DMS153 (cell line): ENCODE measurements at places on chromosomes 16 and 17.

DNA sequence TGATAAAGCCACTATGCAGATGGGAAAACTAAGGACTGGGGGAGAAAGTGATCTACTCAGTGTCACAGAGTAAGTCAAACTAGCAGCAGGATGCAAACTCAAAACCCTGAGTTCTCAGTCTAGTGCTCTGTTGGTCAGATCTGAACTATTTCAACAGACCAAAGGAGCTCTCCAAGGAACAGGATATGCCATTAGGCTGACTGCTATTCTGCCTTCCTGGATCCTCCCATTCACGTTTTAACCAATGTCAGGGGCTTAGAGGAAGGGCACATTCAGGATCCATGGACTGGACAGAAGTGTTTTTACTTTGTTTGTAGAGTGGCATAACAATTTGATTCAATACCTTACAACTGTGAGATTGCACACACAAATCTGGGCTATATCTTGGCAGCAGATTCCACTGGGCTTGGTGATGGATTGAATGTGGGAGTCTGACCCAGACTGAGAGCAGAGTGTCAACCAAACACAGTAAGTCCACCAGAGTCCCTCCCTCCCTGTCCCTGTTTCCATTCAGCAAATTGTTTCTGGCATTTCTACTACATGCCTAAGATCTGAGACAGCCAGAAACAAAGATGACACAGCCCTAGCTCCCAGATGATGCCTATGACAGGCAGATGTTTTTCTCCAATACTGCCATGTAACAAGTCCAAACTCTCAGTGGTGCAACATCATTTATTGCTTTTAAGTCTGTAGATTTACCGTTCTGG, 337.8 kb upstream of the CDH5 start:
- DNase-seq, result no peak

DNA sequence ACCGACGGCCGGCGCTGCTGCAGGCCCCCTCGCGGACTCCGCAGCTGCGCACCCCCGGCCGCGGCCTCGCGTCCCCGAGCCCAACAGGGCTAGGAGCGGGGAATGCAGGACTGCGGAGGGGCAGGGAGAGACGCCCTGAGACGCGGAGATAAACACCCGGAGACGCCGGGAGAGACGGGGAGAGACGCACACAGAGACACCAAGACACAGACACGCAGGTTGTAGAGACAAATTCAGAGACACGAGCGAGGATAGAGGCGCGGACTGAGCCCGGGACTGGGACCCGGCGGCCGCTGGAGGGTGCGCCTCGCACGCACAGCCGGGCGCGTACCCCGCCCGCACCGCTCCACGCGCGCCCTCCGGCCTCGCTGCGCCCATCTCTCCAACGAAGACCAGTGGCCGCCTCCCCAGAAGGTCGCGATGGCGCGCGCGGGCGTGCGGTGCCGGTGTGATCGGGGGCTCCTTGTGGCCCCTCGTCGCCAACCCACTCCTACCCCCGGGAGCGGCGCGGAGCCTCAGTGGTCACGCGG, 902 bp downstream of the STAC2 start:
- no peak for DNase-seq

- DNase-seq, result no peak
Measured at GRCh38 chr16:67192781-67193361, 916 bp downstream of the E2F4 start.

DNA sequence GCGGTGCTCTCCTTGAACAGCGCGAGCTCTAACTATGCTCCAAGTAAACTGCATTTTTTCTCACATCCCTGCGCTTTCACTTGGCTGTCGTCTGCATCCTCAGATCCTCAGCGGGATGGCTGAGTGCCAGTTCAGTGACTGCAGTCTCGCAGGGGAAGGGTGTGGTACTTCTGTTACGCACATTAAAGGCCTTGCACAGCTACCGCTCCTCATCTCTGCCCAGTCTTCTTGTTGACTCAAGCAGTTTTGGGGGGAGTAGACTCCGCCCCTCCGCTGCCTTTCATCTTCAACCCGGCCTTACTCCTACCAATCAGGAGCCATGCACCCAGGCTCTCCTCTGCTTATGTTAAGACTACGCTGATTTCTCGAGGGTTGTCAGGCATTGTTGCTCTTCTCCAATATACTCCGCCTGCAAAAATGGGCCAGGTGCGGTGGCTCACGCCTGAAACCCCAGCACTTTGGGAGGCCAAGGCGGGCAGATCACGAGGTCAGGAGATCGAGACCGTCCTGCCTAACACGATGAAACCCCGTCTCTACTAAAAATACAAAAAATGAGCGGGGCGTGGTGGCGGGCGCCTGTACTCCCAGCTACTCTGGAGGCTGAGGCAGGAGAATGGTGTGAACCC, 10.0 kb downstream of the ATP5PD start:
- peak; percentile 70 for DNase-seq

DNA sequence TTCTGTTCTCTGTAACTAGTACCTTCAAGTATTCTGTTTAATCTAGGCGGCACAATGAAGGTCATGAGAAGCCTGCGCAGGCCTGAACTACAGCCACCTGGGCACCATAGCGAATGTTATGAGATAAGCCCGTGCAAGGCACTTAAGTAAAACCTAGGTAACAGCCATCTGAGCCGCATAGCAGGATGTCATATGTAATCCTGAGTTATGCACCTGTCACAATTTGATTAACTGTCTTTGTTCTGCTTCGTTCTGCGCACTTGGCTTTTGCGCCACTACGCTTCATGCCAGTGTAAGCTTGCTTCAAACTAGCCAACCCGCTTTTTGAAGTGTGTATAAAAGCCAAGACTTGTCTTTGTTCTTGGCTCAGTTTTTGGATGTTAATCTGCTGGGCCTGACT, 449.8 kb downstream of the KCNJ18 start:
- DNase-seq, result no peak

DNA sequence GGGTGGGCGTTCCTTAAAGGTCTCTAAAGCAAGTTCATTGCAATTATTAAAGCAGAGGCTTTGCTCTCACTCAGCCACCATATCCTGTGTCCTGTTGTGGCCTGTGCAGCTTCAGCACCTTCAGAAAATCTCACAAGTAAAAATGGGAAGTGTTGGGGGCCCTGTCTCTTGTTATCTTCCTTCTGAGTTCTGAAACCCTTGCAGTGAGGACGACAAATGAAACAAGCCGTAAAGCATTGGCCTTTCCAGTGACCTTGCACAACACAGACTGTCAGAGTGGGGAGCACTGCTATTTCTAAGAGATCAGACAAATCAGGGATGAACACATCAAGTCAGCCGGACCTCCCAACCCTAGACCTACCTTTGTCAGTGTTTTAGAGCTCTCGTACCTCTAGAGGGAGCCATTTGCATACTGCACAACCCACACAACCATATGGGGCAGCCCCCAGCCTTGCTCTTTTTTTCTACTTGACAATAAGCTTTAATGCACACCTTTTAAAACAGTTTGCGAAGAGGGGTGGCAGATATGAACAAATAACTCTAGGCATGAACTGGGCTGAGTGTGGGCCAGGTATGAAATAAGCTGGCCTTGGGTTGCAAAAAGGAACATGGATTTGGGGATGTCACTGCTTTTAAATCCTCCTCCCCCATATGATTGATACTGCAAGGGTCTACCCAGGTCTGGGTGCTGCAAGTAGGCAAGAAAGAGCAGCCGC, 89.8 kb downstream of the KATNIP start:
- DNase-seq, result no peak

DNA sequence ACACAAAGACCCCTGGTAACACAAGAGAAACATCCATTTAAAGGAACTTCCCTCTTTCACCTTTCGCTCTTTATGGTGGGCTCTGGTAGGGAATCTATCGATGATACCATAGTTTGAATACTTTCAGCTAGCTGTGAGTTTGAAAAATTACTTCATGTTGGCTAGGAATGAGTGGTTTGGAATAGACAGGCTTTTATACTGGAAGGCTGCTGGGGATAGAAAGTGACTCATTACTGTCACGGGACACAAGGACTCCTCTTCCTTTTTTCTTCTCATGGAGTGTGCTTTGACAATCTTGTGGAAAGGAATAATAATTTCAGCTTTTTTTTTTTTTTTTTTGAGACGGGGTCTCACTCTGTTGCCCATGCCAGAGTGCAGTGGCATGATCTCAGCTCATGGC, 76.9 kb downstream of the CYB561 start:
- no peak for DNase-seq

- DNase-seq, result no peak
Measured at GRCh38 chr17:16108386-16108785, 106.9 kb downstream of the NCOR1 start.
